Activated CD8-positive, alpha-beta T cell treated with anti-CD3 and anti-CD28 coated beads for 36 hours (primary cell): ENCODE measurements at places on chromosomes 11 and 22. TPM values are rescaled to one million over a fixed set of nuclear protein-coding genes. Genes with fewer than 3 reads are reported as not detected.

Gene SLC22A25
- not detected for total RNA-seq

Gene OR52E6
- total RNA-seq = not detected

Gene ZP1
- total RNA-seq = not detected

Gene CEP57
- total RNA-seq = 124 TPM

DNA sequence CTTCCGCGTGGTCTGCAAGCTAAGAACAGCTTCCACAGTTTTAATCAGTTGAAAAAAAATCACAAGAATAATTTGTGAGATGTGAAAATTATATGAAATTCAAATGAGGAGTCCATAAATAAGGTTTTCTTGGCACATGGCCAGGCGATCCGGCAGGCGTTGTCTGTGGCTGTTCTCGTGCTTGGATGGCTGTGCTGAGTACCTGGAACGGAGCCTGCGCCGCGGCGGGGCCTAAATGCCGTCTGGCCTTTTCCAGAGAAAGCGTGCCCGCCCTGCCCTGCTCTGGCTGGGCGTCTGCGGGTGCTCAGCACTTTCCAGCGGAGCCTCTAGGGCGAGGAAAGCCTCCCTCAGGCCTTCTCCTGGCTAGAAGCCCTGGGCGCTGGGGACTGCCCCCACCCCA lies 41.8 kb downstream of the OSBPL5 start:
- H3K4me3 ChIP-seq = no peak overlapping the region
- no peak overlapping the region for H3K27ac ChIP-seq
- no peaks in the 10 kb centered on the region for H3K27me3 ChIP-seq

- H3K27me3 ChIP-seq = peaks cover 2% of the 10 kb centered on the region
- H3K36me3 ChIP-seq = no peaks in the 10 kb centered on the region
- H3K4me3 ChIP-seq = no peak overlapping the region
- H3K4me1 ChIP-seq = no peaks in the 10 kb centered on the region
Measured at GRCh38 chr11:111429066-111429506, 50.0 kb upstream of the POU2AF1 start.

GRCh38 chr22:30922151-30922611 lies 46.4 kb downstream of the MORC2 start:
- H3K27ac ChIP-seq = peak overlapping the region; percentile 88
- H3K4me3 ChIP-seq = peak overlapping the region; percentile 73
- peaks cover 30% of the 10 kb centered on the region for H3K36me3 ChIP-seq

- no peaks in the 10 kb centered on the region for H3K36me3 ChIP-seq
- H3K27me3 ChIP-seq = peaks cover 10% of the 10 kb centered on the region
- H3K4me1 ChIP-seq = no peaks in the 10 kb centered on the region
- no peak overlapping the region for H3K4me3 ChIP-seq
- no peak for DNase-seq
Measured at GRCh38 chr22:47600281-47600680, 837.8 kb downstream of the TBC1D22A start.

GRCh38 chr11:63853476-63853875 lies 14.6 kb downstream of the MARK2 start:
- no peak overlapping the region for H3K4me3 ChIP-seq
- DNase-seq = no peak
- peaks cover 30% of the 10 kb centered on the region for H3K36me3 ChIP-seq
- H3K27ac ChIP-seq = no peak overlapping the region

DNA sequence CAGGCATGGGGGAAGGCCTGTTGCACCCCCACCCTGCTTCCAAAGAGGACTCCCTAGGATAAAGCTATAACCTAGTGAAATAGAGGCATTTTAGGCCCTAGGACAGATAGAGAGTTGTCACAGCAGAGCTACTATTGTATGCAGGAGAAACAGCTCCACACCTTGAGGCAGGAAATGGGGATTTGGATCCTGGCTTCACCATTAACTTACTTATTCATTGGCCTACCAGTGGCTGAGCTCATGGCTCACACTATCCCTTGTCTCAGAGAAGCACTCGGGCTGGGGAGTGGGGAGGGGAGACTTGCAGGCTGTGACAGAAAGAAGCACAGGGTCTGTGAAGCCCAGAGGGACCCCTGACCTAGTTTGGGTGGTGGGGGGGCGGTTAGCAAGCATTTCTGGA lies 999 bp upstream of the PDE2A start:
- H3K36me3 ChIP-seq = no peaks in the 10 kb centered on the region
- no peak for DNase-seq
- no peak overlapping the region for H3K4me3 ChIP-seq
- H3K4me1 ChIP-seq = peaks cover 3% of the 10 kb centered on the region
- peaks cover 65% of the 10 kb centered on the region for H3K27me3 ChIP-seq
- H3K27ac ChIP-seq = no peak overlapping the region

DNA sequence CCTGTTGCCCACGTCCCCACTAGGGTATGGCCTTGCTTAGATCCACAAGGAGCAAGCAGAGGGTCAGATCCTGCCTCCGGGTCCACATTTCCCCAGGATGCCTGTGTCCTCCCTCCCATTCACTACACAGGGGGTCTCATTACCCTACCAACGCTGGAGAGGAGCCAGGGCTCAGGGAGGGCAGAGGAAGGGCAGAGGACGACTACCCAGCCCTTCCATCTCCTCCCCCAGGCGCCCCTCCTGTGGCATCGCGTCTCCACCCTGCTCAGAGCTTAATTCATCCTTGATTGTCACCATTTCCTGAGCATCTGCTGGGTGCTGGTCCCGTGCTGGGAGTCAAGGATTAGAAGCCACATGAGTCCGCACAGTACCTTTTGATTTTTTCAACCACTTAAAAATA lies 5.0 kb downstream of the NFAM1 start:
- no peak overlapping the region for H3K27ac ChIP-seq
- no peaks in the 10 kb centered on the region for H3K4me1 ChIP-seq
- peaks cover 8% of the 10 kb centered on the region for H3K27me3 ChIP-seq
- DNase-seq = no peak
- no peaks in the 10 kb centered on the region for H3K36me3 ChIP-seq

GRCh38 chr11:87198266-87198881 lies 160.6 kb downstream of the TMEM135 start:
- peaks cover 2% of the 10 kb centered on the region for H3K4me1 ChIP-seq
- peaks cover 1% of the 10 kb centered on the region for H3K36me3 ChIP-seq
- no peaks in the 10 kb centered on the region for H3K27me3 ChIP-seq
- DNase-seq = no peak
- H3K4me3 ChIP-seq = no peak overlapping the region
- no peak overlapping the region for H3K27ac ChIP-seq

DNA sequence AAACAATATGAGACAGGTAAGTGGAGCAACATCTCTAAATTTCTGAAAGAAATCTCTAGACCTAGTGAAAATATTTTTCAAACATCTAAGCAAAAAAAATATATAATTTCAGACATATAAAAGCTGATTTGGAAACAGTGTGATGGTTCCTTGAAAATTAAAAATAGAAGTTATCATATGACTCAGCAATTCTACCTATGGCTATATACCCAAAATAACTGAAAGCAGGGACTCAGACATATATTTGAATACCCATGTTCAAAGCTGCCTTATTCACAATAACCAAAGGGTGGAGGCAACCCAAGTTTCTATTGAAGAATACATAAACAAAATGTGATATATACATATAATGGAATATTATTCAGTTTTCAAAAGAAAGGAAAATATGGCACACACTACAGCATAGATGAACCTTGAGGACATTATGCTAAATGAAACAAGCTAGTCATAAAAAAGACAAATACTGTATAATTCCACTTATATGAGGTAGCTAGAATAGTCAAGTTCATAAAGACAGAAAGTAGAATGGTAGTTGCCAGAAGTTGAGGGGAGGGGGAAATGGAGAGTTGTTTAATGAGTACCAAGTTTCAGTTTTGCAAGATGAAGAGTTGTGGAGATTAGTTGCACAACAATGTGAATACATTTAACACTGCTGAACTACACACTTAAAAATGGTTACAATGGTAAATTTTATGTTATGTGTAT lies 300.4 kb downstream of the TTC28 start:
- no peaks in the 10 kb centered on the region for H3K36me3 ChIP-seq
- DNase-seq = no peak
- H3K27ac ChIP-seq = no peak overlapping the region
- H3K27me3 ChIP-seq = no peaks in the 10 kb centered on the region

DNA sequence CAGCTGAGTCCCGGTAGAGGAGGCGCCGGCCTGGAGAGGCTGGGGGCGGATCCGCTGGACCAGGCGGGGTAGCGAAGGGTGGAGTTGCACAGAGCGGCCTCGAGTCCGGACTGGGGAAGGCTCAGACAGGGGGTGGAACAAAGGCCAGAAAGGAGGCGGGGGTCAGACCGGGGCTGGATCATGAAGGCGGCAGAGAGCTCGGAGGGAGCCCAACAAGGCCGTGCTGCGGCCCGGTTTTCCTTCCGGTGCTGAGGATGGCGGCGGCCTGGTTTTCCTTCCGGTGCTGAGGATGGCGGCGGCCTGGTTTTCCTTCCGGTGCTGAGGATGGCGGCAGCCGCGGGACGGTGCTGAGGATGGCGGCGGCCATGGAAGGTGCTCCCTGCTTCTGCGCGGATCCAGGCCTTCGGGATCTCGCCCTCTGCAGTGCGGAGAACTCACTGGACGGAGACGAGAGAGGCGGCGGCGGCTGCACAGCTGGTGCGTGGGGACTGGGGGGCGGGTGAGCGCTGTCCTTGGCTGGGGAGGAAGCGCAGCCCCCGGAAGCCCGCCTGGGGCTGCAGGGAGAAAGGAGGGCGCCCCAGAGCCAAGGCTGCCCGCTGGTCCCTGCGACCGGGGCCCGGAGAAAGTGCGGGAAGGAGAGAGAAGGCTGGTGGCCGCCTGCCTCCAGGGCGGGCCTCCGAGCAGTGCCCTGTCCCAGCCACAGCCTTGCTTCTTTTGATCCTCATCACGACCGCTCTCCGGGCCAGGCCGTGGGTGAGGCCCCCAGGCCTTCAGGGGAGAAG lies 350.4 kb upstream of the B3GAT1 start:
- DNase-seq = no peak
- no peaks in the 10 kb centered on the region for H3K4me1 ChIP-seq
- H3K4me3 ChIP-seq = peak overlapping the region; percentile 44
- H3K27me3 ChIP-seq = peaks cover 10% of the 10 kb centered on the region
- H3K27ac ChIP-seq = no peak overlapping the region

GRCh38 chr22:23250785-23251363 lies 70.6 kb downstream of the BCR start:
- H3K27ac ChIP-seq = no peak overlapping the region
- H3K4me1 ChIP-seq = peaks cover 57% of the 10 kb centered on the region
- H3K4me3 ChIP-seq = no peak overlapping the region
- H3K36me3 ChIP-seq = peaks cover 4% of the 10 kb centered on the region
- H3K27me3 ChIP-seq = no peaks in the 10 kb centered on the region
- DNase-seq = no peak

GRCh38 chr11:45772449-45772774 lies 32.5 kb upstream of the SLC35C1 start:
- H3K27me3 ChIP-seq = peaks cover 2% of the 10 kb centered on the region
- no peak overlapping the region for H3K4me3 ChIP-seq
- H3K36me3 ChIP-seq = no peaks in the 10 kb centered on the region

- peak; percentile 24 for DNase-seq
- no peaks in the 10 kb centered on the region for H3K4me1 ChIP-seq
- no peaks in the 10 kb centered on the region for H3K36me3 ChIP-seq
Measured at GRCh38 chr11:32213223-32213622, 122.3 kb downstream of the RCN1 start.

GRCh38 chr22:24807284-24807950 lies 1.4 kb downstream of the SGSM1 start:
- DNase-seq = no peak
- peaks cover 8% of the 10 kb centered on the region for H3K4me1 ChIP-seq
- H3K36me3 ChIP-seq = no peaks in the 10 kb centered on the region
- H3K27ac ChIP-seq = no peak overlapping the region

DNA sequence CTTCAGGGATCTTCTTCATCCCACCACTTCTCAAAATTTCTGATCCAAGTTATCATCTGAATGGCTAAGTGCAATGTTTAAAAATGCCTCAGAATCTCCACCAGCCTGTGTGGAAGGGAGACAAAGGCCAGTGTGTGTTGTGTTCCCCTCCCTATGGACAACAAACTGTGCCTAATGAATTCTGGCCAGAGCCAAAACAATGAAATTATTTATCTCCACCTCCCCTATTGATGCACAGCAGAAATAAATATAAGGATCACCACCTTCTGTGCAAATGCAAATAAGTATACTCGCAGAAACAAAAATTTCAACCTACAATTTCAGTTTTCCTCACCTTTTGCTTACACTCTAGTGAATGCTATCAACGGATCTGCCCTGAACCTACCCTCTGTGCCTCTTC lies 75.8 kb downstream of the GAB2 start:
- no peak overlapping the region for H3K27ac ChIP-seq
- H3K36me3 ChIP-seq = no peaks in the 10 kb centered on the region
- H3K4me3 ChIP-seq = no peak overlapping the region
- peaks cover 18% of the 10 kb centered on the region for H3K4me1 ChIP-seq

DNA sequence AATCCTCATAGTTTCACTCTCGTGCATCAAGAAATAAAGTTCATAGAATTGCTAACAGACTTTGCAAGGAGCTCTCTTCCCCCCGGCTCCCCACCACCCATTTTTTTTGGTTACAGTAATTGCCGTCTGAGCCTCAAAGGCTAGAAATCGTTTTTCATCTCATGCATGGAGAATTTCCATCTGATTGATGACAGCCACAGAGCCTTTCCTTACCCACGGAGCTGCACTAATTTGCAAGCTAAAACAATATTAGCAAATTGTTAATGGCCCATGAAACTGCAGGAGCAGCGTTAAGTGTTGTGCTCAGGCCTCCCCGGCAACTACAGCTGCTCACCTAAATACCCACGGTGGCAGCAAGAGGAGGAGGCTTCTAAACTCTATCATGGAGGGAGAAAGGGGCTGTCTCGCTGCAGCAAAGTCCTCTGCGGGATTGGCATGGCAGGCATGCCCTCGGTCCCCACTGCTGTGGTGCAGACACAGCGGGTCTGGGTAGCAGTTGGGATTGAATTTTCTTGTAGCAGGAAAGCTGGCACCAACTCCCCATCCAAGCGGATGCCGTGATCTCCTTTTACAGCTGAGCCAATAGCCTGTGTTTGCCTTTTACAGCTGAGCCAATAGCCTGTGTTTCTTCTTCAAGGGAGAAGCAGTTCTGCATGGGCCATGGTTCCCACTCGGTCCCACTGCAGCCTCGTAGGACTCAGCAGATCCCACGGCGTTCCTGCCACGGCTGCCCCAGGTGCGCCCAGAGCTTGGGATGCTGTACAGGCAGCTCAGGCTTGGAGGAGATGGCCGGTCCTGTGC lies 412.3 kb downstream of the BRD1 start:
- peaks cover 4% of the 10 kb centered on the region for H3K27me3 ChIP-seq
- no peak overlapping the region for H3K4me3 ChIP-seq
- H3K27ac ChIP-seq = no peak overlapping the region
- no peaks in the 10 kb centered on the region for H3K36me3 ChIP-seq
- DNase-seq = no peak

- no peak overlapping the region for H3K4me3 ChIP-seq
- no peak for DNase-seq
- H3K27ac ChIP-seq = no peak overlapping the region
- no peaks in the 10 kb centered on the region for H3K4me1 ChIP-seq
Measured at GRCh38 chr11:59716051-59716450, 2.4 kb upstream of the OR10V1 start.

DNA sequence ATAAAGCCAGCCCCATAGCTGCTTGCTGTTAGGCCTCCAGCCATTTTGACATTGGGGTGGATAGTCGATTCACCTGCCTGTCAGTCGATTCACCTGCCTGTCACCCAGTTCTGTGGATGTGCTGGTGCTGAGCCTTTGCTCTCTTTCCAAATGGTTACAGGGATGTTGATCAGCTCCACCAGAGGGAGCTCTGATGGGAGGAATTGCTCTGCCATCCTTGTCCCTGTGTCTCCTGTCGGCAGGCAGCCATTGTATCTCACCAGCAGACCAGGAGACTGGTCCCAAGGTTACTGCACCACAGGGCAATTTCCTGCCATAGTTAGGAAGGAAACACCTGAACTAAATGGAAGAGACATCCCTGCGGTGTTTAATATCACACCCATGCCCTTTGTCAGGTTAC lies 6.1 kb downstream of the MPEG1 start:
- DNase-seq = peak; percentile 19
- H3K4me3 ChIP-seq = no peak overlapping the region
- H3K27me3 ChIP-seq = peaks cover 10% of the 10 kb centered on the region
- H3K4me1 ChIP-seq = peaks cover 26% of the 10 kb centered on the region
